ENCODE measurements at places on chromosomes 1 and 21. TPM values are rescaled to one million over a fixed set of nuclear protein-coding genes. Genes with fewer than 3 reads are reported as not detected.

Gene HES3
- not detected for total RNA-seq

Gene IGSF3
- total RNA-seq: 5.8 TPM

Gene ANGPTL3
- not detected for total RNA-seq

- H3K36me3 ChIP-seq: peaks cover 46% of the 10 kb centered on the region
- H3K27ac ChIP-seq: peak overlapping the region; percentile 18
- H3K4me3 ChIP-seq: no peak overlapping the region
- peaks cover 12% of the 10 kb centered on the region for H3K4me1 ChIP-seq
Measured at GRCh38 chr1:224127925-224128819, 14.3 kb downstream of the FBXO28 start.

DNA sequence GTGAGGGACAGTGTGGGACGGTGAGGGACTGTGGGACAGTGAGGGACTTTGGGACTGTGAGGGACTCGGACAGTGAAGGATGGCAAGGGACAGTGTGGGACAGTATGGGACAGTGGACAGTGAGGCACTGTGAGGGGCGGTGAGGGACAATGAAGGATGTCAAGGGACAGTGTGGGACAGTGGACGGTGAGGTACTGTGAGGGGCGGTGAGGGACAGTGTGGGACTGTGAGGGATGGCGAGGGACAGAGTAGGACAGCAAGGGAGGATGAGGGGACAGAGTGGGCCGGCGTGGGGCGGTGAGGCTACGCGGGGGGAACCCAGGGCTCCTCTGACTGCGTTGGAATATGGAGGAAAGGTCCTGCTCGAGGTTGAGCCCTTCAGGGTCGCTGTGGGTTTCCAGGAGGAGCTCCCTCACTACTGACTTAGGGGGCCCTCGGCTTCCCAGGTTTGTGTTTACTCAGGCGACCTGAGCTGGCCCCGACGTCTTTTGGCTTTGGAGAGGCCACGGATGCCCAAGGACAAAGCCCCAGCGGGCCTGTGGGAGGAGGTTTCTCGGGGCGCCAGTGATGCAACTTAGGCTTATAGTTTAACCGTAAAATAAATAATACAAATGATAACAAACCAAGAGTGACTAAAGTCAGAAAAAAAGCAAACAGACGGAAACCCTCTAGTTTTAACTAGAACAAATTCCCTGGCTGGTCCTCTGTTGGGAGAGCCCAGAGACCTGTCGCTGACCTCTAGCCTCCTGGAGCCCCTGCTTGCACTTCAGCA, 1.1 kb upstream of the ERRFI1 start:
- peak; percentile 79 for DNase-seq
- no peaks in the 10 kb centered on the region for H3K27me3 ChIP-seq
- peaks cover 43% of the 10 kb centered on the region for H3K4me1 ChIP-seq

DNA sequence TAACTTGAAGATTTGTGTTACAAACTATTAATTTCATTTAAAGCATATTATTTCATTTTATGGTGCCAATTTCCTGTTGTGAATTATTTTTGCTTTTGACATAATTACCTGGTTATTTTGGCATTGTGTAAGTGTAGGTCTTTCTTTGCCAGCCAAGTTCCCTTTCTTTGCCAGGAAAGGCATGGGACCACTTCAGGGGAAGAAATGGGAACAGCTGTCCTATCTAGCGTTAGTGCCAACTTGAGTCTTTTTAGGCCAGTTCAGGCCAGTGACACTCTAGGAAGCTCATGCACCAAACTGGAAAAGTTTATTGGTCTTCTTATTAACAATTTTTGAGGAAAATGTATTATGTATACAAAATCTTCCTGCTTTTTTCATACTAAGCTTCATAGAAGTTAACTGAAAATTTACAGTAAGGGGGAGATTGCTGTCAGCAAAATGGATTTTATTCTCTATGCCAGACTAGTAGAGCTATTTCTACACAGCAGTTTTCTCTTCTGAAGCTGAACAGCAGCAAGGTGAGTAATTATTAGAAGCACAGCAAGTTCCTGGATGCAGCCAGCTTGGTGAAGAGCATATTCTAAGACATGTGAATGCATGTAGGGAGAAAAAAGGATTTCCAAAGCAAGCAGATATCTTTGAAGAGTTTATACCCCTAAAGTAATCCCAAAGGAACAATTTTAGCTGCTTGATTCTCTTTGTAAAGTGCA, 914.6 kb upstream of the ADGRL4 start:
- no peaks in the 10 kb centered on the region for H3K27me3 ChIP-seq
- H3K27ac ChIP-seq: no peak overlapping the region
- no peaks in the 10 kb centered on the region for H3K36me3 ChIP-seq
- DNase-seq: no peak
- no peaks in the 10 kb centered on the region for H3K4me1 ChIP-seq

DNA sequence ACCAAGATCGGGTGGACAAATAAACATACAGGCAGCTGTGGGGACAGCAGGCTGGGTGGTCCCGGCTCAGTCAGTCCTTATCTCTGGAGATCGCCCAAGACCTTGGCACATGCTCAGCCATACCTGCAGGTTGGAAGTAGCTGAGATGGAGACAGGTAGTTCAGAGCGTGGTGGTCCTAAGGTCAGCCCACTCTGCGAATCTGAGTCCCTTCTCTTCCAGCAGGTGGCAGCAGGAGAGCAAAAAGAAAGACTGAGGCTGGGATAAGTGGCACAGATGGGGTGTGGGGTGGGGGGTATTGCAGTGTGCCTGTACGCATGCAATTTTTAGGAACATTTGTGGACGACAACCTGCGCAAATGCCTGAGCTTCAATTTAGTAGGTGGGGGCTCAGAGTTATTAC, 104.9 kb downstream of the TENT5C start:
- H3K36me3 ChIP-seq: no peaks in the 10 kb centered on the region
- DNase-seq: no peak
- no peak overlapping the region for H3K27ac ChIP-seq
- no peaks in the 10 kb centered on the region for H3K27me3 ChIP-seq

DNA sequence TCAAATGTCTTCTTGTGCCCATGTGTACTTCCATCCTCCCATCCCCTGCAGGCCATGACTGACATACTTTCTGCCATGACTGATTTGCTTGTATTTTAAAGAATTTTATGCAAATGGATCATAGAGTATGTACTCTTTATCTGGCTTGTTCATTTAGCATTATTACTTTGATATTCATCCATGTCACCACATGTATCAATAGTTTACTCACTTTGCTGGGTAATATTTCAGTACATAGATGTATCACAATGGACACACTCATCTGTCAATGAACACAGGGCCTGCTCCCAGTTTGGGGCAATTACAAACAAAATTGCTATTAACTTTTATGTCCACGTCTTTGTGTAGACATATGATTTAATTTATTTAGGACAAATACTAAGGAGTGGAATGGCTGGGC, 259.1 kb downstream of the SDCCAG8 start:
- H3K4me3 ChIP-seq: no peak overlapping the region
- DNase-seq: no peak

DNA sequence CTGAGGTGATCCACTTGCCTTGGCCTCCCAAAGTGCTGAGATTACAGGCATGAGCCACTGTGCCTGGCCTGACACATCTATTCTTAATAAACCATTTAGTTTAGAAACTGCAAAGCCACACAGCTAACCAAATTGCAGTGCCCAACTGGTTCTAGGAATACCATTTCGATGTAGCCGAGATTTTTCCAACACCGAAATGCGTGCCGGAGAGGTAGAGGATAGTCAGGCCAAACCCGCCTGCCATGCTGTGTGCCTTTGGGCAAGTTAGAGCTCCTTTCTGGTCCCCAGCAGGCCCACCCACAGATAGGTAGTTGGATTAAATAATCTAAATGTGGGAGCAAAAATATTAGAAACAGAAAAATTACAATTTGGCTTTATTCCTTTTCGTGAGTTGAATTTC, 254.4 kb downstream of the FOXD2 start:
- no peaks in the 10 kb centered on the region for H3K36me3 ChIP-seq
- H3K27ac ChIP-seq: no peak overlapping the region
- peaks cover 29% of the 10 kb centered on the region for H3K4me1 ChIP-seq
- H3K27me3 ChIP-seq: no peaks in the 10 kb centered on the region
- no peak overlapping the region for H3K4me3 ChIP-seq

- H3K4me1 ChIP-seq: no peaks in the 10 kb centered on the region
- H3K36me3 ChIP-seq: no peaks in the 10 kb centered on the region
- 0 out of 2 replicates have a peak, but pooled peaks cover 2% of the 10 kb centered on the region for H3K27me3 ChIP-seq
- no peak overlapping the region for H3K27ac ChIP-seq
- no peak overlapping the region for H3K4me3 ChIP-seq
- DNase-seq: no peak
Measured at GRCh38 chr21:44482581-44483287, 27.4 kb downstream of the LRRC3 start.

DNA sequence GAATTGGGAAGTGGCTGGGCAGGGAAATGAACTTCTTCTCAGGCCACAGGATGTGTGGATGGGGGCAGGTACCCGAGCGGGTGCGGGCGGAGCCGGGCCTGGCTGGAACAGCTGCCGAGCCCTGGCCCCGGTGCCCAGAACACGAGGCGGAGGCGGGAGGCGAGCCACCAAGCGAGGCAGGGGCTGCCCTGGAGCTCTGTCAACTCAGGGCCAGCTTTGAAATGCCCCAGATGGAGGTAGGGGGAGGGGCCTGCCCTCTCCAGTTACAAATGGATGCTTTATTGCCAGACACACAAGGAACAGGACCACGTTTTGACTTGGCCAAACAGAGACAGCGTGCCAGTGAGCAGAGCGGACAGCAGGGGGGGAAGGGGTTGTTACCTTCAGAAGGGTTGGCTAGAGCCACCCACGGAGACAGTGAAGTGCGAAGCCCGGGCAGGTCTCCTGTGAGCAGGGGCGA, 240.4 kb downstream of the SDCCAG8 start:
- no peaks in the 10 kb centered on the region for H3K4me1 ChIP-seq
- DNase-seq: no peak
- H3K27me3 ChIP-seq: no peaks in the 10 kb centered on the region
- H3K4me3 ChIP-seq: no peak overlapping the region
- no peak overlapping the region for H3K27ac ChIP-seq

DNA sequence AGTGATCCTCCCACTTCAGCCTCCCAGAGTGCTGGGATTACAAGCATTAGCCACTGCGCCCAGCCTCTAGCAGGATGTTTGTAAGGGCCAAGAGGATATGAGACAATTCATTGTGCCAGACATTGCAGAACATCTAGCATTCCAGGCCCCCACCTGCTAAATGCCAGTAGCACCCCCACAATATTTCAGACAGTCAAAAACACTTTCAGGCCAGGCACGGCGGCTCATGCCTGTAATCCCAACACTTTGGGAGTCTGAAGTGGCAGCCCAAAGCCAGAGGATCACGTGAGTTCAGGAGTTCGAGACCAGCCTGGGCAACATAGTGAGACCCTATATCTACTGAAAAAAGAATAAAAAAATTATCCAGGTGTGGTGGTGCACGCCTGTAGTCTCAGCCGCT, 12.9 kb downstream of the PPIE start:
- no peak overlapping the region for H3K27ac ChIP-seq
- H3K27me3 ChIP-seq: no peaks in the 10 kb centered on the region
- H3K36me3 ChIP-seq: peaks cover 91% of the 10 kb centered on the region
- no peak overlapping the region for H3K4me3 ChIP-seq

- peak overlapping the region; percentile 53 for H3K27ac ChIP-seq
- peaks cover 29% of the 10 kb centered on the region for H3K36me3 ChIP-seq
- H3K4me1 ChIP-seq: peaks cover 63% of the 10 kb centered on the region
- no peak overlapping the region for H3K4me3 ChIP-seq
Measured at GRCh38 chr1:183032122-183032921, 9.1 kb downstream of the LAMC1 start.

Measured in SJSA1 (cell line).